ENCODE measurements at places on chromosomes 7 and 10.

- DNase-seq = no peak
Observed at GRCh38 chr7:522071-522950, 2.7 kb upstream of the PDGFA start.

DNA sequence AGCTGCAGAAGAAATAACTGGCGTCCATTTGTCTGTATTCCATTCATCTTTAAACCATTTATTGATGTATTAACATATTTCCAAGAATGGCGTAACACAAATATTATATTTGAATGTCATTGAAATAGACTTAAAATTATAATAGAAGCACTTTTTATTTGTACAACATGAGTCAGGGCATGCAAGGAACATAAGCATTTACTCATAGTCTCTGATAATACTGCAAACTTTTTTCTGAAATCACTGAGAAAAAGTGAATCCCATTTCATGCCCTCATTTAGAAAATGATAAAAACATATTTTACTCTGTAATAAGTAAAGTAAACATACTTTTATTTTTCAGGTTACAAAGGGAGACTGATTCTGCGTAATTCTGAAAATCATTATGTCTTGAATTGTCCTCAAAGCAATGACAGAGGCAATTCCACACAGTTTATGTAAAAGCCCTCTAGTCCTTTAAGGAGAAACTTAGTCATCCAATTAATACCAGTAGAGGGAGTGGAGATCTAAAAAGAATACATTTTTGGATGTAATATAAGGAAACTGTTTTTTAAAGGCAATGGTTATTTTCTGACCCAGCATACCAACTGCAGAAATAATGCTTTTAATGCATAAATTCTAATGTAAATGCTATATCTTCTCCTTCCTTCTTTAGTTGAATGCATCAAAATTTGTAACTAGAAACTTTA is 58.1 kb downstream of the AGMO start:
- DNase-seq = no peak

DNA sequence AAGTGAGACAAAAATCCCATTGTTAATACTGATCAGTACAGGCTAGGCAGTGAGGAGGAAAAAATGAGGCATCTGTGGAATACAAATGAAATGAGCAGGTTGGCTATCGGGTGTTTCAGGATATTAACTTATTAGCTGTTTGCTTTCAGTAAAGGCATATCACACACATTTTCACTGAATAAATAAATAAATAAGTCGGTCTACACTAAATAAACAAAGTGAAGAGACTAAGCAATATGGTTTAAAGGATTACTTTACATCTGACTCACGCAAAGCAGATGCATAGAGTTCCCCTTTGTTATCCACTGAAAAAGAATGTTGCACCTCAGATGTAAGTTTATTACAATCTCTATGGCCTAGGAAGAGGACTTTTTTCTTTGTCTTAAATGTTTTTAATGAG is 6.3 kb upstream of the SEMA3A start:
- no peak for DNase-seq

GRCh38 chr10:113486531-113486930 is 66.3 kb upstream of the HABP2 start:
- no peak for DNase-seq

GRCh38 chr10:59222788-59223187 is 46.3 kb downstream of the PHYHIPL start:
- DNase-seq = no peak

DNA sequence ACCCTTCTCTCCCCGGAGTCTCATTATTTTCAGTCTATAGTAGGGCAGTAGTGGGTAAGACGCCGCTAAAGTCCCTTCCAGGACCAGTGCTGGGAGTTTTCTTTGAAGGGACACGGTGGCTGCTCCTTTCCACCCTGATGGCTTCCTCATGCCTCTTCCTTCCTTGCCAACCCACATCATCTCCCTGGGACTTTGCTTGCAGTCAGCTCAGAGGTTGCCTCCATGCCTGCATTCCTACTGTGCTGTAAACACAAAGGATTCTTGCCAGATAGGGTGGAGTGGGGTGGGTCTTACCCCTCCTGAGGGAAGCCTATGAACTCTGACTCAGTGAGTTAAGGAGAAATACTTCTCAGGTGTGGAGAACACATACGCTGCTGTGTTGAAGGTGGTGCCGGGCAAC is 59.9 kb upstream of the IGFBP3 start:
- no peak for DNase-seq

DNA sequence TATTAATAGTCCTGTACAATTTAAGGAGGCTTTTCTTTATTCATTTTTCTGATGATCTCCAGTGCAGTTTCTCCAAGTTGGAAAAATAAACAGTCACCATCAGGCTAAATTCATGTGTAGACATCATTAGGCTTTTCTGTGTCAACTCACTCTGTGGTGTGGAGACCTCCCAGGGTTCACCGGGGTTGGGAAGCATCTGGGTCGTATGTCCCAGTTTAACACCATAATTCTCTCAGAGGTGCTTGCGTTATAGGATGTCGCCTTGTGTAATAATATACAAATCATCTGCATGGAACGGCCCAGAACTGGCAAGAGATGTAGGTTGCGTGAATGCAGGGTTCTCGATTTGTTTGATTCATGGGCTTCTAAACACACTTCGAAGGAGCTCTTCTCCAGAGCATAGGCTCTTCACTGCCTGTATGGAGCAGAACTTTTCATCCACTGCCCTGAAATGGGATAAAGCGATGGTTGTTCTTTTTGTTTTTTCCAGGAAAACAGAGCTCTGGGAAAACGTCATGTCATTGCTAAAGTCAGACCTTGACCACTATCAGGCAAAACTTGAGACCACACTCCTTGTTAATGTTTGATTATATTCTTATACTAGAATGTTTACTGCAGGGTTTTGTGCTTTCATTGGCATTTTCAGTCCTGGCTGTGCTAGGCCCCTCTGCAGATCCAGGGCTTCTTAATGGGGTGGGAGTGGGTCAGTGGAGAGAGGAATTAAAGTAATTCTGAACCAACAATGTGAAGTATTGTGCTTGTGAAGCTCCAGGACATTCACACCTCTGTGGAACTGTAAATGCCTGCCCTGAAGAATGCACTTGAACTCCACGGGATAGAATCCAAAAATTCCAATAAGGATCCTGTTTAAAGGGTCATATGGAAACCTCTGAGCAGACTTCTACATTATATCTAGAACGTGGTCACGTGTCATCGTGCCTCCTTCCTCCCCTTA is 172.8 kb downstream of the TRIL start:
- DNase-seq = no peak

GRCh38 chr7:143314127-143314526 is 1.8 kb upstream of the CLCN1 start:
- no peak for DNase-seq

GRCh38 chr10:93413252-93413689 is 68.9 kb downstream of the MYOF start:
- no peak for DNase-seq

GRCh38 chr7:20561466-20561865 is 54.0 kb upstream of the ABCB5 start:
- no peak for DNase-seq

All from central memory CD8-positive, alpha-beta T cell (primary cell).